ENCODE measurements at places on chromosomes 16 and 17. TPM values are rescaled to one million over a fixed set of nuclear protein-coding genes. Genes with fewer than 3 reads are reported as not detected.
A peak's percentile ranks its signal among the peaks of the same experiment; 100 is the strongest.

- DNase-seq, result peak; percentile 58
These were observed 8.3 kb downstream of the MRPL28 start for GRCh38 chr16:361872-362701.

GRCh38 chr17:57021226-57021940 is 43.5 kb downstream of the SCPEP1 start:
- no peak for DNase-seq

GRCh38 chr16:6910301-6910700 is 422.3 kb upstream of the RBFOX1 start:
- DNase-seq, result no peak

GRCh38 chr17:8946476-8946875 is 19.0 kb downstream of the PIK3R5 start:
- DNase-seq, result no peak

DNA sequence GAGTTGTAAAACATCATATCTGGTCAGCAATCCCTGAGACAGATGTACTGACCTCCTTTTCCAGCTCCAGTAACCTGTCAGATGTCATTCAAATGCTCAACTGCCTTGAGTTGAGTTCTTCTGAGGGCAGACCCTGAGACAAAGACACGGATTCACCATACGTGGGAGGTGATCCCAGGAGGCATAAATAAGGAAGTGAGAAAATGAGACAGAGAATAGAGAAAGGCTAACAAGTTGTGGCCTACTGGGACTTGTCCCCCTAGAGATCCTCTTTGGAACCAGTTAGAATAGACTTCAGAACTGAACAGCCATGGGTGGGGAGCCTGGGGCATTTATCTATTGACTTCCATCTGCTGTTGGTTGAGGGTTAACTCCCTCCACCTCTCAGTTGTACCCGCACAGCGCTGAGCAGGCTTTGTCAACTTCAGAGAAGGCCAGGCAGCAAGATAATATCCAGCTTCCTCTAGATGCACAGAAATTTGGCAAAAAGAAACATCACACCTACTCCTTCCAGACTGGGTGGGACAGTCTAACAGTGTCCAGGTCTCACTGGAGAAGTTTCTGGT is 123.0 kb upstream of the DYNLRB2 start:
- DNase-seq, result no peak

DNA sequence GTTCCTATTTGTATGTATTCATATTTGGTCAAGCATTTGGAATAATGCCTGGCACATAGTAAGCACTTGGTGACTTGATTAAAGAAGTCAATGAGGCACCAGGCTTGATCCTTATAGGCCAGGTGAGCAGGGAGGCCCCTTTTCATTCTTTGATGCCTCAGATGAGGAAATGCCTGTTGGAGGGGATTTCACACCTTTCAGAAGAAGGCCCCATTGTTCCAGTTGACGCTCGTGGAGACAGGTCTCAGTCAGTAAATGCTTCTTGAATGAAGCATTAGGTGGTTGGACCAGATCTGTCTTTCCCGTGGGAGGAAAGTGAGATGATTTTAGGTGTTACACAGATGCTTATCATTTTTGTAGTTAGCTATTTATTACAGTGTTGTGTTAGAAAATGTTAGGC is 13.0 kb downstream of the LCMT1 start:
- DNase-seq, result no peak

DNA sequence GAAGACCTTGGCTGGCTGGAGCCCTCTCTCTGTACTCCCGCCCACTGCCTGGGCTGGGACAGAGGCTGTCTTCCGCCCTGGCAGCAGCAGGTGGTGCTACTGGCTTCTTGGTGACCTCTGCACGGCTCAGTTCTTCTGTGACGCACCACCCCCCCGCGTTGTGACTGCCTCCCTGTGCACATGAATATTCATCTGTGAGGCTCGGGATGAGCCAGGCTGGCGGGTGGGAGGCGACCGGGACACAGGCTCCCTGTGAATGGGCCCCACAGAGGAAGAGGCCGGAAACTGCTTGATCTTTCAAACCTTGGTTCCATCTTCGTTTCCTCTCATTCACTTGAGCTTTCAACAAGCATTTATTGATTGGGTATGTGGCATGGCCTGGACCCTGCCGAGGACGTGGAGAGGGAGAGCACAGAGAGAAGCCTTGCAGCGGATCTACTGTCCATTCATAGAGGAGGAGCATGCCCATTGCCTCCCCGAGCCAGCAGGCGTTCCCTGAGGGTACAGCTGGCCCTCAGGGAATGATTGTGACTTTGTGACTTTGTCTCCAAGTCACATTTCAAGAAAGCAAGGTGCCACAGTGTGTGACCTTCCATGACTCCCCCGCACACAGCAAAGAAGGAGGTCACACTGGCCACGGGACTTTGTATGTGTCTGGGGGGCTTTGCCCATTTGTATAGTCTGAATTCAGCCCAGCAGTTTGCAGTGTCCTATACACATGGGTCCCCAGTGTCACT is 45.0 kb downstream of the B9D1 start:
- peak; percentile 74 for DNase-seq

Gene IGF2BP1
- 513 TPM for total RNA-seq

DNA sequence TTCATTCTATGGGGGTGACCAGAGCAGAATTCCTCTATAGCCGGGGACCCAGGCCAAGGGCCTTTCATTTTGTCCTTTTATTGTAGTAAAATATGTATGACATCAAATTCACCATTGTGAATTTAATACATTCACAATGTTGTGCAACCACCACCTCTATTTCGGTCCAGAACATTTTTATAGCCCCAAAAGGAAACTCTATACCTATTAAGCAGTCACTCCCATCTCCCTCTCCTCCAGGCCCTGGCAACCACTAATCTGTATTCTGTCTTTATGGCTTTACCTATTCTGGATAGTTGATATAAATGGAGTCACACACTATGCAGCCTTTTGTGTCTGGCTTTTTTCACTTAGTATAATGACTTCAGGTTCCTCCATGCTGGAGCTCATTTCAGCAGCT is 9.7 kb upstream of the TNS4 start:
- no peak for DNase-seq

GRCh38 chr17:5583426-5584382 is 605 bp downstream of the NLRP1 start:
- no peak for DNase-seq

Gene HYDIN
- total RNA-seq, result 1.8 TPM

GRCh38 chr17:45353043-45353442 is 36.2 kb upstream of the MAP3K14 start:
- no peak for DNase-seq

DNA sequence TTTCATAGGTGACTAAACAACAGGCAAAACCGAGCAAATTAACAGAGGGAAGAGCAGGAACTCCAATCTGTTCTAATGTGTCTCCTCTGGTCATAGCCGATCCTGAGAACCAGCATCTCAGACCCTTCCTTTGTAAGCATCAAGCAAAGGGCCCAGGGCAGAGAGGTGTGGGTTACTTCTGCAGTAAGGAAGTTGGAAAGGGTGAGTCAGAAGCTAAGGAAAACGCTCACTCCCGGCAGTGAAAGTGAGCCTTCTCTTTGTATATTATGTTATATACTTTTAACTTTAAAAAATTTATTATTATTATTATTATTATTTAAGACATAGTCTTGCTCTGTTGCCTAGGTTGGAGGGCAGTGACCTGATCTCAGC is 77.7 kb downstream of the MRM3 start:
- no peak for DNase-seq
